ENCODE measurements at places on chromosomes 12 and 14.

- DNase-seq, result peak; percentile 66
These were observed 4.6 kb upstream of the LRP1-AS start for GRCh38 chr12:57151741-57152630.

- peak; percentile 25 for DNase-seq
These were observed 373.1 kb upstream of the DCN start for GRCh38 chr12:91555436-91556415.

DNA sequence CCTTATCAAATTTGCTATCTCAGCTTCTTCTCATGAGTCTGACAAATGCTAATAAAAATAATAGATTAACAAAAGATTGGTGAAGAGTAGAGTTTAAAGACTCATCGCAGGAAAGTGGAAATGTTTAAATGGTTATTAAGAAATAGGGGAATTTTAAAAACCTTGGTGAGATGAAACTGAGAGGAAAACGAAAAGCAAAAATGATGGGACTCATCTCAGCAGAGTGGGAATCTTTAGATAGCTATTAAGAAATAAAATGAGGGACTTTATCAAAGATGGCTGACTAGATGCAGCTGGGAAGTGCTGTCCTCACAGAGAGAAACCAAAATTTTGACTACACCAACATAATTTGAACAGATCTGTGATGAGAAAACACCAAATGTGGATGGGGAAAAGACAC lies 79.2 kb upstream of the CD163 start:
- DNase-seq, result no peak

- no peak for DNase-seq
These were observed 479.8 kb upstream of the USP15 start for GRCh38 chr12:61780435-61780834.

DNA sequence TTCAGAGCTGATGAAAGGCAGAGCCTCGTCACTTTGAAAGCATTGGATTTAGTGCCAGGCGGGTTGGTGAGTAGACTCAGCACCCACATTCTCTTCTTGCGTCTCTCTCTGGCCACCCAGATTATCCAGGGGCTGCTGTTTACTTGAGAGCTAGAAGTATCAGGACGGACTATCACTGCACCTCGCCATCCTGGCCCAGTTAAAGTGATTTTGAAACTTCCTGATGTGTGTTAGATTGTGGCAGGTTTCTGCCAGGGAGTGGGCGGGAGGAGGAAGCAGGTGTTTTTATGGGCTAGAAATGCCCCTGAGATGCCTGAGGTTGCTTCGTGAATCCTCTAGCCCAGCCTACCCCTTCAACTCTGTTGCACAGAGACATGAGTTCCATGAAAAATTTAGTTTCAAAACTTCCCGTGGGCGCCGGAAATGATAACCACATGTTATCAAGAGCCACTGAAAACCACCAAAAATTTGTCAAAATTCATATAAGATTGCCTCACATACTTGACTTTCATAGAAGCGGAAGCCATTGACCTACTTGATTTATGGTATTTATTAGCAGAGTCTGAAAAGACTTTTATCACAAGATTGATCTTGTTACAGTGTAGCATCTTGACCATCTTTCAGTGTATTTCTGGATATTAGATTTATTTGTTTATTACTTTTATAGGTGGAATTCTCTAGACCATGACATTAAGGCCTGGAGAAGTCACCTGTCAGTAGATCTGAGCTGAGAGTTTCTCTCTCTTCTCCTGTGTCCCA lies 466.0 kb downstream of the RAD51B start:
- DNase-seq, result no peak

- DNase-seq, result peak; percentile 38
These were observed 2.9 kb downstream of the ZFHX2 start for GRCh38 chr14:23548351-23549318.

GRCh38 chr14:32225378-32225920 lies 22.4 kb upstream of the RNU6-8 start:
- no peak for DNase-seq

DNA sequence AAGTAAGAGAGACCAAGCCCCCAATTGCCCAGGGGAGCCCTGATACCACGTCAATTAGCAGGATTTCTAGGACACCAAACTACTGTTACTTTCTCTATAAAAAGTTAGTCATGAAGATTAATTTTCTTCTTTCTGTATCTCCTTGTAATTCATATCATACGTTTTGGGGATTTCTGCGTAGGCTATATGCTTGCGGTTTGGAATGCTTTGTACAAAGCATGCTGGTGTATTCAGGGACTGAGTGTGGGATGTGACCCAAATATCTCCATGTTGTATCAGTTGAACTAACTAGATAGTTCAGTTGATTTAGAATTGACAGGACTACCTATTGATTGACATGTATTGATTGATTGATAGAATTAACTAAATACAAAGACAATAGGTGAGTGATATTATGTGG lies 7.7 kb downstream of the GPR33 start:
- DNase-seq, result peak; percentile 8

- peak; percentile 41 for DNase-seq
These were observed 228.1 kb upstream of the AMIGO2 start for GRCh38 chr12:47307680-47308399.

DNA sequence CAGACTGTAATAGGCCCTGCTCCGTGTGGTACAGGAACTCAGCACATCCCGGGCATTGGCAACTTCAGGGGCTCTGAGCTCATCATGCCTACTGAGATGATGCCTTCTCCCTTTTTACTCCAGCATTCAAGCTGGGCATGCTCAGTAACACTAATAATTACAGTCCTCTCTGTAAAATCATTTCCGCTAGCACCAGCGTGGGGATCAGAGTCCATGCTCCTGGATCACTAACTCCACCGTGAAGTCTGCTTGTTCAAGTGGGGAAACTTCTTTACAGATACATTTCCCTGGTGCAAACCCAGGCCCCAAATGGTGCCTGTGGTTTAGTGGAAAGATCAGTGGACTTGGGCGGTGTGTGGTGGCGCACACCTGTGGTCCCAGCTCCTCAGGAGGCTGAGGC lies 16.7 kb downstream of the CLSTN3 start:
- DNase-seq, result no peak

GRCh38 chr12:1758376-1758775 lies 62.0 kb upstream of the LRTM2 start:
- no peak for DNase-seq

GRCh38 chr12:49050507-49051372 lies 9.9 kb downstream of the KMT2D start:
- no peak for DNase-seq

GRCh38 chr14:68950111-68950510 lies 29.0 kb downstream of the ACTN1 start:
- DNase-seq, result no peak

- DNase-seq, result no peak
These were observed 16.8 kb upstream of the TMEM119 start for GRCh38 chr12:108614639-108615038.

- peak; percentile 58 for DNase-seq
These were observed 41.5 kb downstream of the BCL11B start for GRCh38 chr14:99230208-99231151.

DNA sequence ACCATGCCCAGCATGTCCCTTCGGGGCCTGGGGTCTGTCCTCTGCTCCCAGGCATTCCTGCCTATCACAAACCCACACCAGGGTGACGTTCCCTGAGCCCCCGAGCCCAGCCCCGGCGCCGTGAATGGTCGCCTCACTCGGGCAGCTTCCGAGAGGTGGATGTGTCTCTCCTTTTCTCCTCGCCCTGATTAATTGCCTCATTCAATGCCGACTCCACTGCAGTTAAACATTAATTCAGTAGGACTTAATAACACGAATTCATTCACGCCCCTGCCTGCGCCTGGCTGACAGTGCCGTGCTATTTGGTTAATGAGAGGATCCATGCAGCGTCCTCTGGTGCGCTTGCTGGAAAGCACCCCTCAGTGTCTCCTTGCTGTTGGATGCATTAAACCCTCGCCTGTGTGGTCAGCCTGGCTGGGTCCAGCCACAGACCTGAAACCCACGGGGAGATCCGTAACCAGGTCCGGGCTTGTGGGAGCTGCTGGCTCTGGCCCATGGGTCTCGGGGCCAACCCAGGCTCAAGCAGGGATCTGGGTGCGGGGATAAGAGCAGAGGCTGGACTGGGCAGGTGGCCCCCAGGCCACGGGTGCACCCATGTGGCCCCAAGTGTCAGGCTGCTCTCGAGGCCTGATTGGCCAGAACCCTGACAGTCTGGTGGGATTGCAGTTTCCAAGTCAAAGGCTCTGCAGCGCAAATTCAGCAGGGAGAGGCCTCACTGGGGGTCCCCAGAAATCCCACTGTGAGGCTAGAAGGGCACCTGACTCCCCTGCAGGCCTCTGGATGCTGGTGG lies 55.4 kb downstream of the FBRSL1 start:
- no peak for DNase-seq

- no peak for DNase-seq
These were observed 233.2 kb upstream of the BTG1 start for GRCh38 chr12:92378682-92379479.

Data from eye (tissue), 1 donor.